ENCODE measurements at places on chromosomes 6 and 20.

DNA sequence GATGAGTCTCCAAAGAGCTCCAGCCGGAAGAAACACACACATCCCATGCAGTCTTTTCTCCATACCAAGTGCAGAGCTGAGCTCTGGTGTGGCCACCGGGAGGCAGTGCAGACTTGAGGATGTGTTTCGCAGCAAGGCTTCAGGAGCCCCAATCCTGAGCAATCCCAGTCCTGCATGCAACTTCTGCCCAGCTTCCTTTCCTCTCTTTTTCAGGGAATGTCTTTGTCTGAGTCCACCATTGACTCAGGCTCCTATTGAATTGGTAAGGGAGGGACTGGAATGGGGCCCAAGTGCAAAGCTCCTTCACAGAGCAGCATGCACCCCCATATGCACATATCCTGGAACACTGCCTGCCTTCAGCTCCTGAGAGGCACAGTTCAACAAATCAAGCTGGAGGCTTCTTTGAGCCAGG, 50.5 kb upstream of the ASIP start:
- peak; percentile 77 for DNase-seq

GRCh38 chr6:74447013-74447412, 751.0 kb downstream of the CD109 start:
- no peak for DNase-seq

DNA sequence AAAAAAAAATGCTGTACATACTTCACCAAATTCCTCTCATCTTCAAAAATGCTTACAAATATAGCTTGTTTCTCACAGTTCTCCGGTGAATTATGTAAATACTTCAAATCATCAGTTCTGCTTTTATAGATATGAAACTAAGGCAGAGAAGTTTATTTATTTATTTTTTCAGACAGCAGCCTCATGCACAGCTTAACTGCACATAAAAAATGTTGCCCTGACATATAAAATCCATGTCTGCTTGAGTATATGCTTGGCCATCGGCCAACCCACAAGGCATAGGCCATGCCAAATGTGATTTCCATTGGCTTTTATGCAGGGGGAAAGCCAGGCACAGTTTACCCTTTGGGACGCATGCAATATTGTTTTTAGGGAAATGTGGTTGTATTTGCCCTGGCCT, 57.3 kb upstream of the PHACTR2 start:
- DNase-seq, result no peak

DNA sequence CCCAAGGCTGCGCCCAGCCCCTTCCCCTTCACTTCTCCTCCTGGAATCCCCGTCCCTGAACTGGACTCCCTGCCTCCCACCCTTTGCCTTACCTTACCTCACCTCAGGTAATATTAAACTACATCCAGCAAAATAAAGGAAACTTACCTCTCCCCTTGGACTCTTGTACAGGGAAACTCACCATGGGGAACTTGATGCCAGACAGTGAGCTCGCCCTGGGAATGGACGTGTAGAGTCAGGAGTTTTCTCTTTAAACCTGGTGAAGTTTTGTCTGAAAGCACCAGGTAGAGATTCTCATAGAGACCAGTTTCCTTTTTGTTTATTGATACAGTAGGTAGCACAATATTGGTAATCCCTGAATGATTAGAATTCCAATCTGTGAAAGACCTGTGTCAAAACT, 544 bp upstream of the HLA-C start:
- peak; percentile 77 for DNase-seq

GRCh38 chr6:965343-965742, 272.4 kb upstream of the EXOC2 start:
- no peak for DNase-seq

- no peak for DNase-seq
Measured at GRCh38 chr6:137339929-137340559, 120.9 kb upstream of the IFNGR1 start.

DNA sequence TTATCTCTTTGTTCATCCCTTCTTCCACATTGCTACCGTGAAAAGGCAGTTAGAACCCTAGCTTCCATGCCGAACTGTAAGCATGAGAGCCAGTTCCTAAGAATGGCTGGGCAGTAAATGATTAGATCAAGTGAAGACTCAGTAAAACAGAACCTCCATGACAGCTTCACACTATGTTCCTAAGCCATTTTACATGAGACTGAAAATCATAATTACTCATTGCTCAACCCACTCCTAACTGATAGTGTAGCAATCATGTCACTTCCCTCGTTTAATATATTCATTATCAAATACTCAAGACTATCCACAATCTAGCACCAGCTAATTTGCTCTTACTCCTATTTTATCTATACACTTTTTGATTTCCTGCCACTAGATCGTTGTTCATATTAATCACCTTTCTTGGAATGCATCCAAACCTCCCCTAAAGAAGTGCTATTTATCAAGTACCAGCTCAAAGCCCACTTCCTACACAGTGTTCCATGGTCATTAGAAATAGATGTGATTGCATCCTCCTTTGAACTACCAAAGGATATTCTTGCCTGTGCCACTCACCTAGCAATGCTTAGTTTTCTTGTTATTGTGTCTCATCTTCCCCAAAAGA, 6.0 kb downstream of the TMEM30A start:
- DNase-seq, result peak; percentile 40

GRCh38 chr6:108288742-108289141, 6.1 kb upstream of the AFG1L start:
- no peak for DNase-seq

DNA sequence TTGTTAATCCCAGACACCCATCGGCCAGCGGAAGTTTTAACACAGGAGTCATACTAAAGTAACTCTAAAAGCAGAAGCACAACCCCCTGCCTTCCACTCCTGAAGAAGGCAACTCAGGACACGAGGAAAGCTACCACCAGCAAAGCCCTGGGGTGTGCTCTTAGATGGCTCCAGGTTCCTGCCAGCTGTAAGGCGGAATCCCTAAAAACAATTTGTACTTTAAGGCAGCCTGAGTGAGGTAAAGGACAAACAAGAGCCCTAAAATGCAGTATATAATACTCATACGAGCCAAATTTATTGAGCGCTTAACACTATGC, 8.7 kb downstream of the NDRG3 start:
- no peak for DNase-seq

DNA sequence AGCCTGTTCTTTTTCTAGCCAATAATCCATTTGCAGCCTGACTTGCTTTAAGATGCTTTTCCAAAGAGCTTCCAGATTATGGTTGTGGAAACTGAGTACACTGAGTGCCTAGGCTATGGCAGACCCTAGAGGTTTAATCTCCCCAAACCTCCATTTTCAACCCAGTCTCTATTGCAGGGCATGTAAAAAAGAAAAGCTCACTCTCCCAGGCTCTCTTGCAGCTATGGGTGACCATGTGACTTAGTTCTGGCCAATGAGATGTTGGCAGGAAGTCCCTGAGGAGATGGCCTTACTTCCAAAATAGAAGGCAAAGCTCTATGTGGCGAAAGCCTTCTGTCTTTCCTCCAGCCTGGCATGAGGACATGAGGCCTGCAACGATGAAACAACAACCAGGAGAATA, 3.8 kb downstream of the PDRG1 start:
- peak; percentile 12 for DNase-seq

DNA sequence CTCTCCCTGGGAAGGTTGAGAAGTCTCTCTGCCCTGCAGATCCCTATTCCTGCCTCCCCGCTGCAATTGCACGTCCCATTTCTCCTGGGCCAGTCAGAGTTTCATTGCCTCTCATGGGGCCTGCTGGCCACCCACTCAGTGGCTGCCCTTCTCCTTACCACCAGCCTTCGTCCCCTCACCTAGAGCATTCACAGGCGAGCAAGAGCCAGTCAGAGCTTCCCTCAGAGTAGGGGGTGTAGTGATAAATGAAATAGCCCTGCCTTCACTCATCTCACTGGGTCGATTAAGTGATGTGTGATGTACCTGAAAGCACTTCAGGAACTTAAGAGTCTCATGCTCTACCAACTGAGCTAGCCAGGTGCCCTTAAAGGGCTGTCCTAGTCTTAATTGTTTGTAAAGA, 52.0 kb upstream of the FANCE start:
- DNase-seq, result no peak

DNA sequence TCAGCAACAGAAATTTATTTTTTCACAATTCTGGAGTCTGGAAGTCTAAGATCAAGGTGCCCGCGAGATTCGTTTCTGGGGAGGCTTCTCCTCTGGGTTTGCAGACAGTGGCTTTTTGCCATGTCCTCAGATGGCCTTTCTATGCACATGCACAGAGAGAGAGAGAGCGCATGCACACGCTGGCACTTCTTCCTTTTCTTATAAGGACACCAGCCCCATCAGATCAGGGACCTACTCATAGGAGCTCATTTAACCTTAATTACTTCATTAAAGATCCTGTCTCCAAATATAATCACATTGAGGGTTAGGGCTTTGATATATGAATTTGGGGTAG, 260.7 kb upstream of the PLCB4 start:
- peak; percentile 85 for DNase-seq

- DNase-seq, result no peak
Measured at GRCh38 chr6:89643406-89643805, 4.9 kb upstream of the LYRM2 start.

DNA sequence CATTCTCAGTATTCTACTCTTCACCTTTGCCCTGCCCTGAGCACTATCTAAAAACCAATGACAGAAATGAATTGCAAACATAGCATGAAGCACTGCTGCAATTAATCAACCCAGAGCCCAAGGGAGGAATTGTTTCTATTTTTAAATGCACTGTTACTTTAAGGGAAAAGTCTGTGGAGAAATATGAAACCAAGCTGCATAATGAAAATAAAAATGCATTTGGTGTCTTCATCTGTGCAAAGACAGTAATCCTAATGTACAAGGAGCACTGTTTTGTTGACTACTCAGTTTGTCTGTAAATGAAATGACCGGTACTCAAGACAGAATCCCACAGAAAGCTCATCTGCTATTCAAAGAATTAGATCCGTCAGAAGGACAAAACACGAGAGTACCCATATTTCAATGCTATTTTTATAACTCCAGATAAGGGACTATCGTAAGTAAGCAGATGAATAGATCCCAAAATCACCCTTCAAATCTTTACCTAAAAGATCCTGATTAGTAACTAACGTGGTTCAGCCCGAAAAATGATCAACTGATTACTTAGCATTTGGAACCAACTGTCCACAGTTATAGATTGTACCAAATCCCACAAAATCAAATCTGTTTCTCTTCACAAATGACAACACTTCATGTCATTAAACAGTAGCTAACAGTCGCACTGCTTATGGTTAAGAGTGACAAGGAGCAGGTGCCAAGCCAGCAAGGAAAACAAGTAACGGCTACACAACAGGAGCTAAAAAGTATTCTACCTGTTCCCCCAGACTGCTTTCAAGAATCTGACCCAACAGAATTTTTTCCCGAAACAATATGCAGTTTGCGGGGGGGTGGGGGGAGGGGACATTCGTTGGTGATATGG, 2.4 kb downstream of the KIF13A start:
- DNase-seq, result peak; percentile 74

- DNase-seq, result no peak
Measured at GRCh38 chr6:14516956-14517355, 399.4 kb downstream of the CD83 start.

GRCh38 chr6:40806256-40806864, 219.2 kb upstream of the LRFN2 start:
- no peak for DNase-seq

- DNase-seq, result no peak
Measured at GRCh38 chr6:43665376-43665775, 20.5 kb downstream of the RSPH9 start.

DNA sequence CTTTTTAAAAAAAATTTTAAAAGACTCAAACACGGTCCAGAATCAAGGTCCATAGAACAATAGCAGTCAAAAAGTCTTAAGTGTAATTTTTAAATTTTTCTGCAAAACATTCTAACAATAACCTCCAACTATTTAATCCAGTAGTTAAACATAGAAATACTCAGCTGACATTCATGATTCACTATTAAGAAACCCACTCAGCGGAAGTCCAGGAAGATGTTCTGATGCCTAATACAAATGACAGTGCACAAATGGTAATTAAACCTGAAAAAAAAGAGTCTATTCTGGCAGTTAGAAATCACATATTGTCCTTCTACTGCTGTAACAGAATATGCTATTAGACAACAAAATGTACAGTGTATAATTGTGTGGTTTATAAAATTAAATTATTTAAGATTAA, 128.2 kb upstream of the BMP5 start:
- DNase-seq, result no peak

- DNase-seq, result no peak
Measured at GRCh38 chr6:15324427-15324985, 78.6 kb downstream of the JARID2 start.

- no peak for DNase-seq
Measured at GRCh38 chr20:25669826-25670422, 26.7 kb downstream of the ZNF337 start.

DNA sequence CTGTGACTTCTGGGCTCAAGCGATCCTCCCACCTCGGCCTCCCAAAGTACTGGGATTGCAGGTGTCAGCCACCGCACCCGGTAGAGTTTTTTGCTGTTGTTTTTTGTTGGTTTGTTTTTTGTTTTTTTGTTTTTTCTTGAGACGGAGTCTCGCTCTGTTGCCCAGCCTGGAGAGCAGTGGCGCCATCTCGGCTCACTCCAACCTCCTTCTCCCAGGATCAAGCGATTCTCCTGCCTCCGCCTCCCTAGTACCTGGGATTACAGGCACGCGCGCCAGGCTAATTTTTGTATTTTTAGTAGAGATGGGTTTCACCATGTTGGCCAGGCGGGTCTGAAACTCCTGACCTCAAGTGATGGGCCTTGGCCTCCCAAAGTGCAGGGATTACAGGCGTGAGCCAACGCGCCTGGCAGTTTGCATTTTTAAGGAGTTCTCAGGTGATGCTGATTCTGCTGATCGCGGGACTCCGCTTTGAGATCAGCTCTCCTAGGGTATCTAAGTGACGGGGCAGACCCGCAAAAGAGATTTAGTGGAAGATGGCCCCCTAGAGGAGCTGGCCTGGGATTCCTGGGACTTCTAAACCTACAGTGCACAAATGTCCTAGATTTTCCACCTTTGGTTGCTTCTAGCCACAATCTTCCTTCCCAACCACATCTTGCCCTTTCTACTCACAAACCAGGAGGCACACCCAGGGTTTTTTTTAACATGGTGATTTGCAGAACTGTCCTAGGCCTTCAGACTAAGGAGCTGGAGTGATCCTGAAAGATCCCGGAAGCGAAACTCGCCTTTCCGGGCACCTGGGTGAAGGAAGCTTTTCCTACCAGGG, 45.2 kb downstream of the DPPA5 start:
- peak; percentile 56 for DNase-seq

- no peak for DNase-seq
Measured at GRCh38 chr6:91562955-91563354, 976.1 kb upstream of the MAP3K7 start.

DNA sequence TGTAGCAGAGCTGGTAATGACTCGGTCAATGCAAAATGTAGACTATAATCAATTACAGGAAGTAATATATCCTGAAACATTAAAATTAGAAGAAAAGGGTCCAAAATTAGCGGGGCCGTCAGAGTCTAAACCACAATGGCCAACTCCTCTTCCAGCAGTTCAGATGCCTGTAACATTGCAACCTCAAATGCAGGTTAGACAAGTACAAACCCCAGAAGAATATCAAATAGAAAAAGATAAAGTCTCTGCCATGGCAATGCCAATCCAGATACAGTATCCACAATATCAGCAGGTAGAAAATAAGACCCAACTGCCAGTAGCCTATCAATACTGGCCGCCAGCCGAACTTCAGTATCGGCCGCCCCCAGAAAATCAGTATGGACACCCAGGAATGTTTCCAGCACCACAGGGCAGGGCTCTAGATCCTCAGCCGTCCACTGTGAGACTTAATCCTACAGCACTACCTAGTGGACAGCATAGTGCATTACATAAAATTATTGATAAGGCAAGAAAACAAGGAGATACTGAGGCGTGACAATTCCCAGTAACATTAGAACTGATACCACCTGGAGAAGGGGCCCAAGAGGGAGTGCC, 158.4 kb downstream of the GPX5 start:
- peak; percentile 81 for DNase-seq

- no peak for DNase-seq
Measured at GRCh38 chr6:133964052-133964451, 11.0 kb downstream of the TBPL1 start.

GRCh38 chr6:70956451-70957283, at the start of gene B3GAT2:
TSS of gene B3GAT2 (minus strand) at chr6:70957060. CDS start at chr6:70956429, 631 bp downstream.
- DNase-seq, result no peak
